Retinal pigment epithelial cell (primary cell): ENCODE measurements at places on chromosomes 16 and 17.

- no peak for DNase-seq
Observed at GRCh38 chr17:50015146-50015545, 20.1 kb upstream of the DLX3 start.

- no peak for DNase-seq
Observed at GRCh38 chr17:63431939-63432804, 13.9 kb downstream of the CYB561 start.

DNA sequence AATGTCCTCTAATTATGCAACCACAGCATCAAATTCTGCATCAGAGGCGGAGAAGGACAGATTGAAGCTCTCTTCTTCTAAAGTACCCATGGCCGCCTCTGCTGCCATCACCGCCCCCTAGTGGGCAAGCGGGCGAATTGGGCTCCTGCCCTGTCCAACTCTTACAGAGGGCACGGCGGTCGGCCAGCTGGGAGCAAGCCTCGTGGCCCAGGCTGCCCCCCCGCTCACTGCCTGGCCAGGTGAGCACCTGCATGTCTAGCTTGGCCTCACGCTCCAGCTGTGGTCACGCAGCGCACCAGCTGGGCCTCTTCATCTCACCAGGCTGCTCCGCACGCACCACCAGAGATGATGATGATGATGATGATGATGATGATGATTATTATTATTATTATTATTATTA is 146.1 kb upstream of the TOM1L1 start:
- DNase-seq, result no peak

- DNase-seq, result no peak
Observed at GRCh38 chr16:50889276-50889675, 147.4 kb downstream of the CYLD start.

DNA sequence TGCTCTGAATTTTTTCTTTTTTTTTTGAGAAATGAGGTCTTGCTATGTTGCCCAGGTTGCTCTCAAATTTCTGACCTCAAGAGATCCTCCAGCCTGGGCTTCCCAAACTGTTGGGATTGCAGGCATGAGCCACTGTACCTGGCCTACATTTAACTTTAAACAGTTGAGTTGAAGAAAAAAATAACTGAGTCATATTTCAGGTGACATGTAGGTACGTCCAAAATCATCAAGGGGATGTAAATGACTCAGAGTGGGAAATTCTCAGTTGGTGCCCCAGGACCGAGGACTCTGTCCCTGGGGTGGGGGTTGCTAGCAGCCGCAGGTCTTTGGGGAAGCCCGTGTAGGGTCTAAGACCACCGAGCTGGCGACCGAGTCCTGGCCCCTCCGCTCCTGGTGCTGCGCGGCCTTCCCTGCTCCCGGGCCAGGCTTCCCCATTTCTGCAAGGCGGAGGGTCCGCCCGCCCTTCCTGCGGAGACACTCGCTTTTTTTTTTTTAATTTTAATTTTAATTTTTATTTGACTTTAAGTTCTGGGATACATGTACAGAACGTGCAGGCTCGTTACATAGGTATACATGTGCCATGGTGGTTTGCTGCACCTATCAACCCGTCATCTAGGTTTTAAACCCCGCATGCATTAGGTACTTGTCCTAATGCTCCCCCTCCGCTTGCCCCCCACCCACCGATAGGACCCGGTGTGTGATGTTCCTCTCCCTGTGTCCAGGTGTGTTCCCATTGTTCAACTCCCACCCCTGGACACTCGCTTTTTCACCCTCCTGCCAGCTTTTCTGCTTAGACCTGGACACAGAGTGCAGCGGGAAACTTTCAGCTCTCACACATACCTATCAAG is 12.7 kb upstream of the N4BP1 start:
- no peak for DNase-seq

GRCh38 chr17:41906465-41907184 is 12.1 kb downstream of the ACLY start:
- DNase-seq, result no peak

- peak; percentile 83 for DNase-seq
Observed at GRCh38 chr17:7234083-7234951, at the start of gene DVL2. Gene DVL2, minus strand, starts transcription at chr17:7234517. Its CDS starts 255 bp downstream, at chr17:7234262.

DNA sequence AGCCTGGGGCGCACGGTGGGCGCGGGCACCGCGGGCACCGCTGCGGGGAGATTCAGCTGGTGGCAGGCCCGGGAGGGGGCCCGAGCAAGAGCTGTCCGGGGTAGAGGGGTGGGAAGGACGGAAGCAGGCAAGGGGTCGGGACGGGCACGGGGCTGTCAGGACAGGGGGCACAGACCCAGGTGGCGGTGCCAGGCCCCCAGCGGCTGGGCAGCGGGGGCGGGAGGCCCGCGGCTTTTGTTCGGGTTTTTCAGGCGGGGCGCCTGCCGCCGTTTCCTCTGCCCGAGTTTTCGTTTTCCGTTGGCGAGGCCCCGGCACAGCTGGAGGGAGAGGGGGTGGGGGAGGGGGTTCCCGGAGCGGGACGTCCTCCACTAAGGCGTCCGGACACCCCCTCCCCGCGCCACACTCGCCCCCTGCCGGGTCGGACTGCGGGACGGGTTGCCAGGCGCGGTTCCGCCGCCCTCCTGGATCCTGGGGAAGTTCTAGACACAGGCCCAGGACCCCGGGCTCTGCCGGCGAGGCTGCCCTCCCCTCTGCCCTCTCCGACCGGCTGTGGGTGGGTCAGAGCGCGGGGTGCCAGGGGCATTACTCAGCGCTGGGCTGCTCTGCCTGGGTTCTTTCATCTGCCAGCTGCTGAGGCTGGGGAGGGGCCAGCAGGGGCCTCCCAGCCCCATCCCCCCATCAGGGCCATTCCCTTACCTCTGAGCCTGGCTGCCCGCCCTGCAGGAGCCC is 543 bp downstream of the ARHGAP23 start:
- peak; percentile 15 for DNase-seq

GRCh38 chr17:35374766-35375344 is 1.4 kb upstream of the SLFN11 start:
- no peak for DNase-seq

GRCh38 chr17:82387705-82388106 is 16.1 kb downstream of the UTS2R start:
- DNase-seq, result no peak

GRCh38 chr16:89105599-89106151 is 12.0 kb downstream of the ACSF3 start:
- no peak for DNase-seq

DNA sequence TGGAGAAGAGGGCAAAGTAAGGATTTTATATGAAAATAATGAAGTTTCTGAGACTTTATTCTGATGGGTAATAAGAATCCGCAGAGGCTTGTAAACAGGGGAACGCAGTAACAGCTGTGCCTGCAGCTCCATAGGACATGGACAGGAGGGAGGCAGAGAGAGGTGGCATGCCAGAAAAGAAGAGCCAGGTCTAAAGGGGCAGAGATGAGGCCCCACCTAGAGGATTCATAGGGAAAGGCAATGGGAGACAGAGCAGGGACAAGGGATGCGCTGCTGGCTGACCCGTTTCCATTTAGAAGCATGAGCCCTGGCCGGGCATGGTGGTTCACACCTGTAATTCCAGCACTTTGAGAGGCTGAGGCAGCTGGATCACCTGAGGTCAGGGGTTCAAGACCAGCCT is 340.3 kb upstream of the CDH5 start:
- DNase-seq, result no peak

- no peak for DNase-seq
Observed at GRCh38 chr16:46783800-46784199, 35.7 kb upstream of the MYLK3 start.

- no peak for DNase-seq
Observed at GRCh38 chr17:62862251-62862650, 54.1 kb upstream of the MARCHF10 start.

- DNase-seq, result peak; percentile 16
Observed at GRCh38 chr17:69819316-69820087, 255.5 kb upstream of the KCNJ16 start.

GRCh38 chr17:72931163-72931562 is 161.3 kb downstream of the SLC39A11 start:
- DNase-seq, result no peak

DNA sequence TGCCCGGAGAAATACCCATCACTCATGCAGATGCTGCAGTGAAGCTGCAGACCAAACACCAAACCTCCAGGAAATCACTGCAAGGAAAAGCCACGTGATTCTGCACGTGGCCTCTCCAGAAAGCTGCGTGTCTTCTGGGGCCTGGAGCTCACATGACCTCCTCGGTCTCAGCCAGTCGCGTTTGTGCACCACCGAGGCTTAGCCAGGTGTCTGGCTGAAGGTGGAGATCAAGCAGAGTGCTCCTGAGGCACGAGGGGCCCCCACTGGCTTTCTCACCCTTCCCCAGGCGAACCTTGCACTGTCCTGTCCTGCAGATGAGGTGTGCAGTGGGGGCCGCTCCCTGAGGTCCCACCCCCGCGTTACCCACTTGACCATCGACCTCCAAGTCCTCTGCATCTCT is 257.3 kb downstream of the RBFOX3 start:
- no peak for DNase-seq
